Activated gamma-delta T cell treated with Interleukin-2 at 50 U/mL for 16 hours (primary cell): ENCODE measurements at places on chromosomes 2 and 18.

DNA sequence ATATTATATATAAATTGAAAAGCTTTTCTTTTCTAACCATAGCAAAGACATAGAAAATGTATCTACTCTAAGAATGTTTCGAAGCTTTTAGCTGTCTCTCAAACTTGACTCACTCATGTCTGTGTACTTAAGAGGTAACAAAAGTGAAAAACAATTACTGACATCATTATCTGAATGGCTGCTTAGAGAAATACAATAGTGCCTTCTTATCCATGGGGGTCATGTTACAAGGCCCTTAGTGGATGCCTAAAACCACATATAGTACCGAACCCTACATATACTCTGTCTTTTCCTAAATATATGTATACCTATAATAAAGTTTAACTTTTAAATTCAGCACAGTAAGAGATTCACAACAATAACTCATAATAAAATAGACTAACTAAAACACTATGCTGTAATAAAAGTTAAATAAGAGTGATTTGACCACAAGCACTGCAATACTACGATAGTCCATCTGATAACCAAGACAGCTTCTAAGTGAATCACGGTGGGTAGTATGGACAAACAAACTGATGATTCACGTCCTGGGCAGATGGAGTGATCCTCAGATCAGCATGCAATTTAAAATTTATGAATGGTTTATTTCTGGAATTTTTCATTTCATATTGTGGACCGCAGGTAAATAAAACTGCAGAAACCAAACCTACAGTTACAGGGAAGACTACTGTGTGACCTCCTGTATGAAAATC is 246.2 kb downstream of the XIRP2 start:
- DNase-seq = no peak

GRCh38 chr18:51559902-51560287 is 362.4 kb upstream of the MEX3C start:
- DNase-seq = no peak

- DNase-seq = no peak
These were observed 69.5 kb downstream of the SESTD1 start for GRCh38 chr2:179195141-179195540.

GRCh38 chr2:61167579-61167978 is 5.6 kb downstream of the C2orf74 start:
- DNase-seq = no peak

DNA sequence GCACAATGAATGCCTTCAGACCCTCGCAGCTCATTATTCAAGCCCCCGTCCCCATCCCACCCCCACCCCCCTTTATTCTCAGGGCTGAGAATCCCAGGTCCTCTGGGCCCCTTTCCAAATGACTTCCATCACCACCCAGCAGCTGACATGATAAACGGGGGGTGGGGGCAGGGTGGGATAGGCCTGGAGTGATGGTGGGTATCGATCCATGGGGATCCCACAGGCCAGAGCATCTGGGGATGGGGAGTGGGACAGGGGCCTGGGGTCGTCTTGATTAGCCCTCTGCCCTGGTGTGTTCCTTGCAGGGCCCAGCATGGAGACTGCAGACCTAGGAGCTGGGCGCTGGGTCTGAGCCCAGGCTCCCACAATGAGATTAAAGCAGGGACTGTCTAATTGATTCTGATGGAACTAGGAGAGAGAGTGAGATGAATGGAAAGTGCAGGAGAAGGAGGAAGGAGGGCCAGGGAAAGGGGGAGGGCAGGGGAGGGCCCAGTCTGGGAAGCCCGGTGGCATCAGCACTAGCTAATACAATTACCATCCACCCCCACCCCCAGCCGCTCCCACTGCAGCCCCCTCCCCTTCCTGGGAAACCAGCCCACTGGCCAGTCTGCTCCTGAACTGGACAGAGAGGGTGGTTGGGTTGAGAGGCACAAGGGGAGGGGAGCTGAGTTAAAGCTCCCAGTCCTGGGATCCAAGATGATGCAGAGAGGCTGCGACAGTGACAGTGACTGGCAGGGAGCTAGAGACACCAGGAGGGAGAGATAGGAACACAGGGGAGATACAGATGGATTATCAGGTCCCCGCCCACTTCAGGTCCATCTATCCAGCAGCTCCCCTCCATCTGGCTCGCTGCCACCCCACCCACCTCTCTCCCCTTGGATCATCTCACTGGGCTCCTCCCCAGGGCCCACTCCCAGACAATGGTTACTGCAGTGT is 13.1 kb upstream of the TNS1 start:
- no peak for DNase-seq

DNA sequence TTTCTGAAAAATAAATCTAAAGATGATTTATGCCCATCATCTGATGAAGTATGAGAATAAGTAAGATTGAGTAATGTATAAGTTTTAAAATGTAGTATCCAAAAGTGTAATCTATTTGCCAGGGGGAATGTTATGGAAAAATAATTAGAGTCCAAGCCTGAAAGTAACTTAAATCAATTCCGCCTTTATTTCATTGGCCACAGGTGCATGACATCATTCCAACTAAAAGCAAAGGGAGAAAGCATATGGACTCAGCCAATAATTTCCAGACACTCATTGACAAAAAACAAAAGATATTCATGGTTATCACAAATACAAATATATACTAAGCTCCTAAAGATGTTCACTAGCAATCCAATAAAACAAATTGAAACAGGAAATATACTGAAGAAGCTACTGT is 752.6 kb upstream of the TMEFF2 start:
- no peak for DNase-seq

- DNase-seq = no peak
These were observed 5.9 kb upstream of the DLX2 start for GRCh38 chr2:172108587-172108930.

DNA sequence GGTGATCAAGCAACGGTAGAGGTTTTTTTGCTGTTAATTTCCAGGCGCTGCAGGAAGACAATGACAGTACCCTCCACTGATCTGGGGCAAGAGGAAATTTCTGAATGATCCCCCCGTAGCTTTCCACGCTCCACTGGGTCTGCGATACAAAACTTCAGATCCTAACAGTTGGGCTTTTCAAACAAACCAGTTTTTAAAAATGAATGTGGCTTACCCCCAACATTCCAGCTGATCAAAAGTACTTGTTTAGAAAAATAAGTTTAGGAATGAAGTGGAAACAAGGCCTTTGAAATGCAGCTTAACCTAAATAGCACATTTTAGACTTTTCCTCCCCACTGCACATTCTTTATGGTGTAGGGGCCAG is 5.7 kb downstream of the ZFP36L2 start:
- DNase-seq = no peak

DNA sequence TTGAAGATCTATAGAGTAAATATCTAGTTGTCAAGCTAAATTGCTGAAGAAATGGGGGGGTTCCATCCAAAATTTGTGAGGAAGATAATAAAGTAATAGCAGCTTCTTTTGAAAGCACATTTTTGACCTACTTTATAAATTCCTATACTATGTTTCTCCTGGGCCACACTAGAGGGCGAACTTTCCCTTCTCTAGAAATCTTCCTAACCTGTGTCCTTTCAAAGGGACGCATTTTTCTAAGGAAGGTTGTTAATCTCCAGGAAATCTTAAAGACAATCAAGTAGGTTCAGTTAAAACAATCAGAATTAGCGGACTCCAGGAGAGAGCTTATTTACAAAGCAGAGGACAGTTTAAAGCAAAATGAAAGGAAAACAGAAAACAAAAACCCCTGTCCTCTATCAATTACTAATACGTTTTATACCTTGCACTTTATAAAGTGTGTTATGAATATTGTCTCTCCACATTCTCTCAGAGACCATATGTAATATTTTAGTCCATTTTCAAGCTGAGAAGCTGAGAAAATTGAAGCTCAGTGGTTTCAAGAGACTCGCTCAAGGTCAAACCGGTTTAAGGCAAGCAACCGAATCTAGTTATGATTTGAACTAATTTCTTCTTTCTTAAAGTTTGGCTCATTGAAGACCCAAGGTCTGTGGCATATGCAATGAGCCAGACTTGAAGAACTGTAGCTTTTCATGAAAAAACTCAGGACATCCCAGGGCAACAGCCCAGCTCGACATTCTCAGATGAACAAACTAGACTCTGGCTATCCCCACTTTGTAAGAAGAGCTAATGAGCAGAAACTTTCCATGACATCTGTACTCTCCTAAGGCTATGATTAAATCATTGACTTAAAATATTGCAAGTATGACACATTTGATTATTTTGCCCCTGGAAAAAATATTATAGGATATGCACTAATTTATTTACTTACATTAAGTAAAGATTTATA is 273.6 kb downstream of the PAX3 start:
- DNase-seq = no peak

DNA sequence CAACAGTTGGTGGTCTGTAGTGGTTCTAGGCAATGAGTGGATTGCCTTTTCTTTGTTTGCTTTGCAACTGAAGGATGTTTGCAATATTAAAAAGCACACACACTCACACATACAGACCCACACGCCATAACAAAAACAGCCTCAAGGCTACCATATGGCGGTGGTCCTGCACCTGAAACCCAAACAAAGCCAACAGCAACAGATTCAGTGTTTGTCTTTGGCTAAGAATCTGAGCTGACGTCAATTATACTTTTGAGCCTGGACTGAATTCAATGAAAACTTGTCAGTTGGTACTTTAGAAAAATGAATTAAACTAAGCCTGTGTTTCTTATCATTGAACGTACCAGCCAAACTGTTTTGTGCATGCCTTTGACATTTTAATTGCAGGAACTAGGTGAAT is 65.0 kb upstream of the NYAP2 start:
- no peak for DNase-seq

GRCh38 chr2:23077596-23077995 is 307.4 kb upstream of the KLHL29 start:
- DNase-seq = no peak

DNA sequence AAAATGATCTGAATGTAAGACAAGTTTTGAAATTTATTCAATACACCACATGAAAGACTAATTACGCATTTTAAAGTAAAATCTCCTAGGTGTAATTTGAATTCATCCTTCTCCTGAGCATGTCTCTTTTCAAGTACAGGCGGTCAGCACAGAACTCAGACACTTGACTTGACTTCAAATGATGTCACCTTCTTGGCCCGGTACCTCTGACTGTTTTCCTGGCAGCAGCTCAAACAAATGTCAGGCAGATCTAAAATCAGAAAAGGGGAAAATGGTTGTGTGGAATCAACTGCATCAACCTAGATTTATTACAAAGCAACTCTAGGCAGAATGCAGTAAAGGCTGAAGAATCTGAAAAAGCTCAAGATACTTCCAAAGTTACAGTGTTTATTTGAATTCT is 11.4 kb upstream of the PROKR1 start:
- DNase-seq = no peak

GRCh38 chr2:198525211-198525969 is 721.0 kb downstream of the PLCL1 start:
- no peak for DNase-seq

DNA sequence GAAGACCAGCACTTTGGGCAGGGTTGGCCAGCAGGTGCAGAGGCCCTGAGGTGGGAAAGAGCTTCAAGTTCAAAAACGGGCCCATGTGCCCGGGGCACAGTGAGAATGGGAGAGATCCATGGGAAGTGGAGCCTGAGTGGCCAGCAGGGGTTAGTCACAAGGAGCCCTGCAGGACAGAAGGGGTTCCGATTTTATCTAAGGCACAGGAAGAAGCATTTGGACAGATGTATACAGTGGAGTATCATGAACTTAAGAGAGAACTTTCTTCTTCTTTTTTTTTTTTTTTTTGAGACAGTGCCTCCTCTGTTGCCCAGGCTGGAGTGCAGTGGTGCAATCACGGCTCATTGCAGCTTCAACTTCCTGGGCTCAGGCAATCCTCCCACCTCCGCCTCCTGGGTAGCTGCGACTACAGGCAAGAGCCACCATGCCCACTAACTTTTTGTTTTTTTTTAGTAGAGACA is 24.0 kb downstream of the WIPF1 start:
- DNase-seq = no peak

DNA sequence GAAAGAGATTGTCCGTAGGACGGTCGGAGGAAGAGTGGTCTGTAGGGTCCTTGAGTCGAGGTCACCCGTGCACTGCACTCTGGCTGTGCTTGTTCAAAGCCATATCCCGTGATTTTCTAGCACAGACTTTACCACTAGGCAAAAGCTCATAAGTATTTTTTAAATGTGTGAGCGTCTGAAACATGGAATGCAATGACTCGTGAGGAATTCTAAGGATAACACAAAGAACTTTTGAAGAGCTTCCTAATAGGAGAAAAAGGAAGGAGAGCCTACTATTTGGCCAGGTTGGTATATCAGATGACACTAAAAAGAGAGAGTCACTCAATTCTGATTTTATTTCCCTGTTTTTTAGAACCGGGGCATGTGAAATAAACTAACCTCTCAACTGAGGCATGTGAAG is 68.3 kb downstream of the CD28 start:
- DNase-seq = no peak

GRCh38 chr18:23138471-23138870 is 3.2 kb downstream of the CABLES1 start:
- no peak for DNase-seq

DNA sequence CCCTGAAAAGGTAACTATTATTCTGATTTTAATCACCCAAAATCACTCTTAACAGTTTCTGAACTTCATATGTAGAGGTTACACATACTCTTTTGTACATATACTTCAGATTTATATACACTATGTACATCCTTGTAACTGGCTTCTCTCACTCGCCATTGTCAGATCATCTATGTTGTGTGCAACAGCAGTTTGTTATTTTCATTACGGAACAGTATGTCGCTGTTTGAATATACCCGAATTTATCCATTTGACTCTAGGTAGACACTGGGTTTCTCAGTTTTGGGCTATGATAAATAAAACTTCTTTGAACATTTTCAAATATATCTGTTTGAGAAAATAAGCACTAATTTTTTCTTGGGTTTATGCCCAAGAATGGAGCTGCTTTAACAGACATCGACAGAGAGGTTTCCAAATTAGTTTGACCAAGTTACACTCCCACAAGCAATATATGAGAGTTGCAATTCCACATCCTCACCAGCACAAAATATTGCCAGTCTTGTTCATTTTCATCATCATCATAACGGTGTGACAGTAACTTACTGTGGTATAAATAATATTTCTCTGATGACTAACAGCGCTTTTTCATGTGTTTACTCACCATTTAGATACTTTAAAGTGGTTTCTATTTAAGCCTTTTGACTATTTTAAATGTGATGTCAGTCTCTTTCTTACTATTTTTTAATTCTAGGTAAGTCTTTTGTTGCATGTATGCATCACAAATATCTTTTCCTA is 80.9 kb downstream of the SMC6 start:
- DNase-seq = no peak

DNA sequence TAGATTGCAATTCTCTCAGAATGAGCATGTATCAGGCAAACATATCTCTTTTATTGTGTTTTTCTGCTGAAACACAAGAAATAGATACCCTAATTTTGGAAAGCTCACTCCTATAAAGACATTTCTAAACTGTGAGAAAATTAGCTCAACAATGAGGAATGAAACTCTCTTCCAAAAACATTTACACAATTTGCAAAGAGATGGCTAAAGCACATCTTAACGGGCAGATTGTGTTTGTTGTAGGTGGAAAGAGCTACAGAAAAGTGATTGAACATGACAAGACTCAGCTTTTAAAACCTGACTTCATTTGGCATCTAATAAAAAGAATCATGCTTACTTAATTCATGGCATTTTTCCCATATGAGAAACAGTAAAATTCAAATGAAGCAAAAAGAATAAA is 175.0 kb upstream of the SLC39A10 start:
- DNase-seq = no peak

- no peak for DNase-seq
These were observed 539.4 kb upstream of the TNP1 start for GRCh38 chr2:217399291-217399690.
